ENCODE measurements at places on chromosomes 6 and 20. TPM values are rescaled to one million over a fixed set of nuclear protein-coding genes. Genes with fewer than 3 reads are reported as not detected.

GRCh38 chr6:37339741-37340638 is 13.8 kb upstream of the RNF8 start:
- no peak overlapping the region for H3K27ac ChIP-seq
- H3K36me3 ChIP-seq: no peaks in the 10 kb centered on the region
- no peak for DNase-seq

- H3K27ac ChIP-seq: no peak overlapping the region
- no peak overlapping the region for H3K4me3 ChIP-seq
- no peaks in the 10 kb centered on the region for H3K27me3 ChIP-seq
- H3K4me1 ChIP-seq: no peaks in the 10 kb centered on the region
Observed at GRCh38 chr20:7426890-7427496, 513.3 kb downstream of the HAO1 start.

The ERVFRD-1 gene
- total RNA-seq: not detected

GRCh38 chr6:142892254-142893021 is 52.5 kb downstream of the HIVEP2 start:
- no peak overlapping the region for H3K4me3 ChIP-seq
- no peaks in the 10 kb centered on the region for H3K27me3 ChIP-seq
- no peak overlapping the region for H3K27ac ChIP-seq
- DNase-seq: no peak
- H3K36me3 ChIP-seq: no peaks in the 10 kb centered on the region
- H3K4me1 ChIP-seq: peaks cover 2% of the 10 kb centered on the region

The BPIFB1 gene
- total RNA-seq: not detected

Data from GM23248 (cell line).